ENCODE measurements at places on chromosomes 6 and 20. TPM values are rescaled to one million over a fixed set of nuclear protein-coding genes. Genes with fewer than 3 reads are reported as not detected.

DNA sequence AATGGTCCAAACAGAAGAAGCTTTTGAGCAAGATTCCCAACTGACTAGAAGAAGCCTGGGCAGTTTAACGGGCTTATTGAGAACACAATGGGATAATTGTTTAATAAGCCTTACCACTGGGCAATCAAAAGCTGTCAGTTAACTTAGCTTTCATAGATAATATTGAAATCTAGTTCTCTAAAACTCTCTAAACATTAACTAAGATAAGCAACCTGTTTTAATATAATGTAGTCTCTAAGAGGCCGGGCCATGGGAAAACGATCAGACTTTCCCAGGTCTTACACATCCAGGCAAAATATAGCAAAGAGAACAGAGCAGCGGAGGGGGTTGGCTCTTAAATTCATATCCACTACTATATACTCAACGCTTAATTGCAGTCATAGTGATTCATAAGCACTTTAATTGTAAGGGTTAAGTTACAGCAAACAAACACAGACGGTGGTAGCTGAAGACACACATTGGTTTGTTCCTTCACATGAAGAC, 128.0 kb upstream of the FAM83B start:
- no peak for DNase-seq

RAET1L gene
- total RNA-seq = not detected

GRCh38 chr6:7691675-7692452, 34.0 kb upstream of the BMP6 start:
- DNase-seq = peak; percentile 84

DUSP15 gene
- 3.9 TPM for total RNA-seq

- no peak for DNase-seq
Observed at GRCh38 chr6:49732781-49733180, 11.4 kb downstream of the CRISP3 start.

DNA sequence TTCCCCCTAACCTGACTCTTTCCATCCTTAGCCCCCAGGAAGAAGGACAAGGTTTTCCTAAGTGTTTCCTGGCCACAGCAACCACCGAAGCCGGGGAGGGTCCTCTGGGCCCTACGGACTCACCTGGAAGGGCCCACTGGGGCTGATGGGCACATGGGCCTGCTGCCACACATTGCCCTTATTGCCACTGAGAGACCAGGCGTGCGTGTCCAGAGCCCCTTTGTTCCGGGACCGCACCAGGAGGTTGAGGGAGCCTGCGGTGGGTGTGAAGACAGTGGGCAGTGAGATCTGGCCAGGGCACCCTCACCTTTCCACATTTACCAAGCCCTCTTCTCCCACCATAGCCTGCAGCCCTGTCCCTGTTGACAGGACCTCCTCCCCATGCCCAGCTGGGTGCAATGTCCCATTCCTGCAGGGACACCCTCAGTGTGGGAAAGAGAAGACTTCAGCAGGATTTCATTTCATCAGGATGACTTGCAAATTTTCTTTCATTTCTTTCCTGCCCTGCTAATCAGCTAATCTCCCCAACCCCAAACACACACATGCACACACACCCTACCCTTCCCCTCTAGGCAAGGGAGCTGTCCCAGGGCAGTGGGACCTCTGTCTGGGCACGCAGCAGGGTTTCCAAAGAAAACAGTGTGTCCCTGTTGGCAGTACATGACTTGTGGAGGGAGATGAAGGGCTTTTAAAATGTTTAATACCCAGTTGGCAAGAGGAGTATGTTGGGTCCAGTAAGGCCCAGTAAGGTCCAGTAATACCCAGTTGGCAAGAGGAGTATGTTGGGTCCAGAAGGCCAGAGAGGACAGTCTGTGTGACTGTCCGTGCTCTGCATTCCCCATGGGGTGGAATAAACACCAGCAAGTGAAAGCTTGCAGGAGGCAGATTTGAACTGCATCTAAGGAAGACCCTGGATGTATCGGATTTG, 59.0 kb downstream of the MDGA1 start:
- DNase-seq = peak; percentile 95

HAO1 gene
- not detected for total RNA-seq

DNA sequence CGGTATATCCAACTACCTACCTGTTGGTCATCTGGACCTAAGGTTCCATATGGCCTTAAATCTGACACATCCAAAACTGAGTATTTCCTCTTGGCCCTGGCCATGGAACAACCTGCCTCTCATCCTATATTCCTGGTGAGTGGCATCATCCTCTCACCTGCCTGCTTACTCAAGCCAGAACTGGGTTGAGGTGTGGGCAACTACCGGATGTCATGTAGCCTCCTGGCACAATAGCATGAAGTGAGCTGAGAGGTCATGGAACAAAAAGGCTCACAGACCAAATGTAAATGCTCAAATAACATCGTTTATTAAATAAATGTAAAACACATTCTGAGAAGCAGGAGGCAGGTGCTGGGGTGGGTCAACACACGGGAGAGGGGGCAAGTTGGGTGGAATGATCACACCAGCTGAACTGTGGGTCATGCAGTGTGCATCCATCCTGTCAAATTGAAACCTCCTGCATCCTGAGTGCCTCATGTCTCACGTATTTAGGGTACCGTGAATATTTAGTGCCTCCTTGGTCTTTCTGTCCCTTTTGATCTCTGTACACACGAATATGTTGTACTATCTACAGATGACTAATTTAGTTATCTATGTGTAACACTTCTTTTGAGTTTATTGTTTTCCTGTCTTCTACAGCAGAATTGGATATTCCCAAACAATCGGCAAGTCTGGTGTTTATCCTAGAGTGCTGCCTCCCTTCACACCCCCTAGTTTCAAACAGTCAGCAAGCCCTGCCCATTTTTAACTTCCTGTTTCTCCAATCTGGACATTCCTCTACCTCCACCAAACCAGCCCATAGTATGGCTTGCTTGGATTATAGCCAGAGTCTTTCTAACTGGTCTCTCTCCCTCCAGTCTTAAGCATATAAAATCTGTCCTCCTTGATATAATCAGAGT, 7.9 kb upstream of the POU5F1 start:
- DNase-seq = no peak

GRCh38 chr6:136037876-136038460, 186.5 kb downstream of the PDE7B start:
- DNase-seq = no peak

DNA sequence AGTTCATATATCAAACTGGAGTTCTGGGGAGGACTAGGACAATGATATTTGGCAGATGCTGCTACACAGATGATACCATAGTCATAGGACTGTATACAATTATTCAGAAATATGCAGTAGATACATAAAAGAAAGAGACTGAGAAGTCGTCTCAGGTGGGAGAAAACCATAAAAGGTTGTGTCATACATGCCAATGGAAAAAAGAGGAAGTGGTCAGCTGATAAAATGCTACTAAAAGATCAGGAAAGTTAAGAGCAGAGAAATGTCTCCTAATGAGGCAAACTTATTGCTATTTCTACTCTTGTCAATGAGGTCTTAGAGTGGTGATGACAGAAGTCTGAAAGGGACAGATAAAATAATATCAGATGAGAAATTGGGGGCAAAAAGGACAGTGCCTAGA, 407.6 kb downstream of the COL12A1 start:
- DNase-seq = no peak

DNA sequence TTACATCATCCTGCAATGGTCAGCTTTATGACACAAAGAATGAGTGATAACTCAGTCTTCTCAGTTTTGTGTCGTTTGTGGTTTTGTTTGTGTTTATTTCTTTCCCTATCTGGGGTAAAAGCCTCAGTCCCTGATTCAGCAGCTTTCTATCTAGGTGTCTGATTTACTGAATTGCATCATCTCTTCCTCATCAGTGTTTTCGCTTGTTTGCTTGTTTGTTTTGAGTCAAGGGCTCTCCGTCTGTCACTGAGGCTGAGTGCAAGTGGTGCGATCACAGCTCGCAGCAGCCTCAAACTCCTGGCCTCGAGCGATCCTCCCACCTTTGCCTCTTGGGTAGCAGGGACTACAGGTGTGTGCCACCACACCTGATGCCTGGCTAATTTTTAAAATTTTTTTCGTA, 548.9 kb downstream of the PRKN start:
- no peak for DNase-seq

DNA sequence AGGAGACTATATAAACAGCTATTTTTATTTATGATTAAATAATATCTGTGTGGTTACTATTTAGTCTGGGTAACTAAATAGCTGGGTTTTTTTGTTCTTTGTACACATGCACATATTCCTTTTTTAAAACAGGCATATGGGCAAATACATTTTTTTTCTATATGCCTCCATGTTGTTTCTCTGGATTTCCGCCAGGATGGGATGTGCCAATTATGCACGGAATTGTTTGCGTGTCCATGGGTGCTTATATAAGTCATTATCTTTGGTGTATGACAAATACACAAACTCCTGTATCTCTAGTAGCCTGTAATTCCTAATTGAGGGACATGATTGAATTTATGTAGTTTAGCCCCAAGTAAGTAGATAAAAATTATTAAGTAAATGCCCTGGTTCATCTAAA, 226.9 kb downstream of the BCKDHB start:
- DNase-seq = no peak

CDYL gene
- 74.2 TPM for total RNA-seq

GRCh38 chr20:7362601-7363000, 577.7 kb downstream of the HAO1 start:
- no peak for DNase-seq

DLK2 gene
- total RNA-seq = not detected

GRCh38 chr6:100258752-100259151, 206.0 kb downstream of the SIM1 start:
- DNase-seq = no peak

DNA sequence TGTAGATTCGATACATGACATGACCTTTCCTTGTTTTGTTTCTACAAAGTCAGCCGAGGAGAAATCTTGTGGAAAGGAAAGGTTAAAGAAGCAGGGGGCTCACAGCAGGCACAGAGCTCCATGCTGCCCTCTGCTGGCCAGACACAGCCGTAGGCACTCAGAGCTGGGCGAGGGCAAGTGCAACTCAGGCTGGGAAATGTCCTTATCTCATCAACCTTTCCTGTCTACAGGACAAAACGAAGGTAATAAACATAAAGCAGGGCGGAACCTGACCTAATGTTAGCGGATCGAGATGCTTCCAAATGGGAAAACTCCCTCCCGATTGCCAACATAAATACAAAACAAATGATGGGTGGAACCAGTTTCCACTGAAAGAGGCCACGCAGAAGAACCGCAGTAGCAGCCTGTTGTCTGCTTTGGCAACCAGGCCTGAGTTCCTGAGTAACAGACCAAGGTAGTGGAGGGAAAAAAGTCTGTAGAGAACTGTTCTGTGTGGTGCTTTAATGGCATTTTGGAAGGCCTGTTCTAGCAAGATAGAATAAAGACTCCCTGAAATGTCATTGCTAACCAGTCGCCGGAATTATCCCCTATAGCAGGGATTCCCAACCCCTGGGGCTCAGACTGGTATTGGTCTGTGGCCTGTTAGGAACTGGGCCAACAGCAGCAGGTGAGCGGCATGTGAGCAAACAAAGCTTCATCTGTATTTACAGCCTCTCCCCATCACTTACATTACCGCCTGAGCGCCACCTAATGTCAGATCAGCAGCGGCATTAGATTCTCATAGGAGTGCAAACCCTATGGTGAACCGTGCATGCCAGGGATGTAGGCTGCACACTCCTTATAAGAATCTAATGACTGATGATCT, 85.2 kb downstream of the MBOAT1 start:
- DNase-seq = peak; percentile 55

DNAAF9 gene
- total RNA-seq = 6.1 TPM

DNA sequence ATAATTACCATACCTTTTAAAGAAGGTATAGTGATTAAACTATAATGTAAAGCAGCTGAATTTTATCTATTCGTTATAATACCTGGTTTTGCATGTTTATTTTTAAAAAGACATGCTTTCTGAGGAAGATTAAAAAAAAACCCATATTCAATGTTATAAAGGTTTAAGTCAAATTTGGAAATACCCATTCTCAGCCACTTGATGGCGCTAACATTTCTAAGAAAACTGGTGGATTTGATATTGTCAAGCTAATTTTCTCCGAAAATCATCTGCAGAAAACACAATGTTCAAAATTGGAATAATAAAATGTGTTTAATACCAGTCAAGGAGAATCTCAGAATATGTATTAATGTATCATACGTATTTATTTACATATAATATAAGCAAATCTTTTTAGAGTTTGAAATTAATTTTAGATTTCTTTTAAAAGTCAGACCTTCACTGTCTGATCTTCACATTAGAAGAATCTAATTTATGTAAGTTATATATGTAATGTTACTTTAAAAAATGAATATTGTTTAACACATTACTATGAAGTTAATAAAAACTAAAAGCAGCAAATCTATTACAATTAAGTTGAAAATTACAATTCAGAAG, 35.0 kb downstream of the SHPRH start:
- peak; percentile 6 for DNase-seq

TRIM31 gene
- 3.0 TPM for total RNA-seq

CALHM5 gene
- total RNA-seq = 3.0 TPM

DNA sequence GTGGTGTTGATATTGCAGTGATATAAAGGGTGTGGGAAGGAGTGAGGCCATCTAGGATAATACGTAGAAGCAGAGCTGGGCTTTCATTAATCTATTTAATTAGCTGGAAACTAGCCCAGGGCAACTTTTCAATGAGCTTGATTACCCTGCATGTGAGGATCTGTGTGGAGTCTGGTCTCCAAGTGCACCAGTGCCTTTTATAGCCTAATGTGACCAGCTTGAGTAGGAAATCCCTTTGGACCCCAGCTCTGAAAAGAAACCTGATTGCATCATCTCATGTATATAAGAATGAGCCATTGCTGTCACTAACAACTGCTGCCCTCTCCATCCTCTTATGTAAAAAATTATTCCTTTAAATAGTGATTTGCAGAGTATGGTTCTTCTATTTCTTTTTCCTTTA, 72.6 kb downstream of the CD109 start:
- DNase-seq = no peak

COX4I2 gene
- total RNA-seq = not detected

DNA sequence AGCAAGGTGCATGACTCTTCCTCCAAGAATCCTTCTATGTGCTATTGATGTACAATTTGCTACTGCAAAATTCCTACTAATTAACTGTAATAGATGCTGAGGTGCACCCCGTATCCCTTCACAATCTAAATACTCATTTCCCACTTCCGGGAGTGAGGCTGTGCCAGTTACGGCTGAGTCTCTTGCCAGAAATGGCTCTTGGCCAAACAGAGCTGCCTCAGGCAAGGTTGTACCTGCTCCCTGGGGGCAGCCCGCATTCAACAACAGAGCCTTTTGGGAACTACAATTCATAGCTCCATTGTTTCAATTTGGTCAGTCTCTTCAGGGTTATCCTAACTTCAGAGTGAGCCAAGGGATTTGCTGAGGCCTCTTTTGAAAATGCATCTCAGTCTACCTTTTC, 789.8 kb upstream of the MAP3K7 start:
- no peak for DNase-seq

GRCh38 chr6:141056945-141057625, 1075.6 kb upstream of the GJE1 start:
- DNase-seq = no peak
